Stimulated activated CD4-positive, alpha-beta T cell treated with anti-CD3 and anti-CD28 coated beads, Interleukin-15, amount 100 ng/mL, for 24 hours (primary cell): ENCODE measurements at places on chromosomes 5 and 9.
A peak's percentile ranks its signal among the peaks of the same experiment; 100 is the strongest.

DNA sequence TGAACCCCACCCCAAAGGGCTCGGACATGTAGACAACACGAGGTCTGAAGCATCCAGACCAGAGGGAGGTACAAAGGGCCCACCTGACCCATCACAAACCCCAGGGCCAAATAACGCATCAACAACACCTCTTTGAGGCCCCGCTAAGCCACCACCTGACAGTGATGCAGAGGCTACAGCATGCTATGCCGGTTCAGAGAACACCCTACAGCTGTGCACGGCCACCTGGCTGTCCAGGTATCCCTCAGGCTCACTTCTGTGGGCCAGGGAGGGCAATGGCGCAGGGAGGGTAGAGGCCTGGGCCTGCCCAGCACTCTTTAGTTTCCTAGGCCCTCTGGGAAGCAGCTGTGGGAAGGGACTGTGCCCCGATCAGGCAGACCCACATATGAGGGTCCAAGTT lies 190.1 kb downstream of the CDK5RAP2 start:
- DNase-seq, result no peak

DNA sequence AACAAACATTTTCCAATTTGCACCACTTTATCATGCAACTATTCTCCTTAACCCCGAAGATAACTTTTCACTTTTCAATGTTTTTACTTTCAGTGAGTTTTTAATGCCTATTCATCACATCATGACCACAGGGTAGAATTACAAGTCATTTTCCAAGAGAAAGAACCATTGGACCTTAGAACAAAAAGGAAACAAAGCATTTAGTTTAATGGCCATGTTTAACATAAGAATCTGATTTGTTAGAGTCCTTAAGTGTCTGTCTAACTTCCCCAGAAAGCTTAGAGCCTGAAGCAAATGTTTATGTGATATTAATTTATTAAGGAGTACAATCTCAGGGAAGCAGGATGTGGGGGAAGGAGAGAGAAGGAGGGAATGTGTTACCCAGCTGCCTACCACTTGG lies 325.8 kb upstream of the RIOK2 start:
- DNase-seq, result no peak

GRCh38 chr5:126354012-126354857 lies 69.0 kb upstream of the GRAMD2B start:
- DNase-seq, result no peak

- no peak for DNase-seq
Measured at GRCh38 chr5:18216016-18216415, 581.8 kb downstream of the TAF11L14 start.

- no peak for DNase-seq
Measured at GRCh38 chr5:12272389-12272788, 368.1 kb upstream of the CTNND2 start.

DNA sequence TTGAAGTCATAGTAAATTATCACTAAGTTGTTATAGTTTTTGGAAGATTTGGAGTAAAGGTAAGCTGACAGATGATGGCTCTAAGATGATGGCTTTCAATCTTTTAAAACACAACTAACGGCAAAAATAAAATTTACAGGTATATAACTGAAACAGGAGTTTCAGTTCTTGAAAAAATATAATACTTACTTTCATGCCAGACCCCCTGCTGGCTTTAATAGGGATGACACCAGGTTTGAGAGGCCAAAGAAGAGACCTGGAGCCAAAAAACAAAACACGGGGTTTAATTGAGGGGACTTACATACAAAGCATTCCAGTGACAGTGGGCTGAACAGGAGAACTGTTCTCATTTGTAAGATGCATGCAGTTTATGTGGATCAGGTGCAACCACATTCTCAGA lies 301.7 kb upstream of the PCSK5 start:
- DNase-seq, result no peak

DNA sequence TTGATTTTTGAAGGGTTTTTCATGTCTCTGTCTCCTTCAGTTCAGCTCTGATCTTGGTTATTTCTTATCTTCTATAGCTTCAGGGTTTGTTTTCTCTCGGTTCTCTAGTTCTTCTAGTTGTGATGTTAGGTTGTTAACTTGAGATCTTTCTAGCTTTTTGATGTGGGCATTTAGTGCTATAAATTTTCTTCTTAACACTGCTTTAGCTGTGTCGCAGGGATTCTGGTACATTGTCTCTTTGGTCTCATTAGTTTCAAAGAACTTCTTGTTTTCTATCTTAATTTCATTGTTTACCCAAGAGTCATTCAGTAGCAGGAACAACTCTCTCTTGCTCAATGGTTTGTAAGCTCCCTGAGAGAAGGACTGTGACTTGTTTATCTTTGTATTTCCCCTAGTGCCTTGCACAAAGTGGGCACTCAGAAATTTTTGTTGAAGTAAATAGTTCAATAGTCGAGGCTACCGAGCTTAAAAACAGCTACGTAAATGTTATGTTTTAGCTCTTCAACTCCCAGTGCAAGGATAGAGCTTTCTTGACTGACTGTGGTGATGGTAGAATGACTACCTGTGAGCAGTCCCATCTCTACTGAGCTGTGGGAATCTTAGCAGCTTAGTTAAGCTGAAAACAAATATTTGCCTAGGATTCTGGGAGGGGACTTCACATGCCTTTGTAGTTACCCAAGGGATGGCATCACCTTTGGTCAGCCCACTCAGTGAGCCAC lies 225.8 kb upstream of the ELL2 start:
- no peak for DNase-seq

- peak; percentile 79 for DNase-seq
Measured at GRCh38 chr5:149035372-149035790, 27.5 kb downstream of the SH3TC2 start.

DNA sequence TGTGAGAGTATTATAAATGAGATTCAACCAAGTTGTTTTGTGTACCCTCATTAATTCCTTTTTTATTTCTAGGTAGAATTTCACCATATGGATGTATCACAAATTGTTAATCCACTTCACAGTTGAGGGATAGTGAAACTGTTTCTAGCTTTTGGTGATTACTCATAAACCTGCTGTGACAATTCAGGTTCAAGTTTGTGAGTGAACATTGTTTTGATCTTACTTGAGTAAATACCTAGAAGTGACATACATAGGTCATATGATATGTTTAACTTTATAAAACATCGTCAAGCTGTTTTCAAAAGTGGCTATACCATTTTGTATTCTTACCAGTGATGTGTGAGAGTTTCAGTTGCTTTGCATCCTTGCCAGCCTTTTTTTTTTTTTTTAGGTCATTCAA lies 112.9 kb downstream of the CAMK4 start:
- DNase-seq, result no peak

- DNase-seq, result no peak
Measured at GRCh38 chr9:3125602-3126405, 281.9 kb upstream of the PUM3 start.

GRCh38 chr5:83665631-83666030 lies 55.0 kb downstream of the HAPLN1 start:
- DNase-seq, result no peak

DNA sequence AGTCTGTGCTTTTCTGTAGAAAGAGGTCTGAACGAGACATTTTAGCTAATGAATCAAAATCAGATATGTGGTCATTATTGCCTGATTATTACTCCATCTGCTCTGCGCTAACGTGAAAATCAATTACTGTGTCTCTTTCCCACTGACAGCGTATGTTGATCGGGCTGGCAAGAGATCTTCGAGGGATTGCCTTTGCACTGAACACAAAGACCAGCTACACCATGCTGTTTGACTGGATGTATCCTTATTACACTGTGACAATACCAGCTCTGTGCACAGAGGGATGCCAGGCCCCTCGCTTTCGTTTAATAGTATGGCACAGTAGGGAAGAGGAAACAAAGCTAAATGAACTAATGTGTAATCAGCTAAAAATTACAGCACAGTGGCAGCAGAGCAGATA lies 103.7 kb upstream of the TLX3 start:
- DNase-seq, result no peak

- no peak for DNase-seq
Measured at GRCh38 chr9:84439250-84439649, 98.7 kb upstream of the SLC28A3 start.

DNA sequence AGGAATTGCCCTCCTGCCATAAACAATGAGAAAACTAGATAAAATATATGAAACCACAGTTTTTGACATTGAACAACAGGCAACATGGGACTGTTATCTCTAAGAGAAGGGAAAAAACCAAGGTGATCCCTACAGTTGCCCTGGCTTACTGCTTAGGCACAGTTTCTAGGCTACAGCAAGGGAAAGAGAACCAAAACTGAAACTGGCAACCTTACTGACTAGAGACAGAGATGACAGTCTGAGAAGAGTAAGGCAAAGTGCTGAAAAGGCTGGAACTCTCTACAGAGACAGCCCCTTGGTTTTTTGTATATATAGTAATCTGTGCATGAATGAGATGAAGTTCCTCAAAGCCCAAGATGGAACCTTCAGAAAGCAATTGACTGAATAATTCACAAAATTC lies 36.2 kb upstream of the REEP2 start:
- no peak for DNase-seq

GRCh38 chr5:62685221-62685620 lies 106.6 kb downstream of the LRRC70 start:
- DNase-seq, result no peak

DNA sequence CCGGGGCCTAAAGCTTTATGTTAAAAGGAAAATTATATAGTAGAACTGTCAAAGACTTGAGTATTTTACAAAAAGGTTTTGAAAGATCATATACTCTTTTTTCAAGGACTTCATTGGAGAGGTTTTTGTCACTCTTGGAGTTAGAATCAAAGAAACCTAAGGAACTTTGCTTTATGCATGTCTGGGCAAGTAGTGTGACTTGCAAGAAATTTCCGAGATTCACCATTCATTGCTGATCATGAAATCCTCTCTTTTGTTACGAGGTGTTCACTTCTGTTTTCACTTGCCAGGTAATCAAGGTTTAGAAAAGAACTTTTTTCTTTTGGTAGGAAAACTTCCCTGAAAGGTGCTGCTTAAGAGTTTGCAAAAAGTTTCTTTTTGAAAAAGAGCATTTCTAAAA lies 64.8 kb downstream of the NUP214 start:
- DNase-seq, result no peak
